Right cardiac atrium (tissue), 5 donors: ENCODE measurements at places on chromosomes 12 and 14. TPM values are rescaled to one million over a fixed set of nuclear protein-coding genes. Genes with fewer than 3 reads are reported as not detected.

MCRS1 gene
- 115 TPM for total RNA-seq

GRCh38 chr12:89185889-89186288 lies 166.4 kb downstream of the DUSP6 start:
- DNase-seq, result no peak

RTN1 gene
- 2.8 TPM for total RNA-seq

- no peak for DNase-seq
Measured at GRCh38 chr12:108516511-108517275, 1.6 kb downstream of the FICD start.

DNA sequence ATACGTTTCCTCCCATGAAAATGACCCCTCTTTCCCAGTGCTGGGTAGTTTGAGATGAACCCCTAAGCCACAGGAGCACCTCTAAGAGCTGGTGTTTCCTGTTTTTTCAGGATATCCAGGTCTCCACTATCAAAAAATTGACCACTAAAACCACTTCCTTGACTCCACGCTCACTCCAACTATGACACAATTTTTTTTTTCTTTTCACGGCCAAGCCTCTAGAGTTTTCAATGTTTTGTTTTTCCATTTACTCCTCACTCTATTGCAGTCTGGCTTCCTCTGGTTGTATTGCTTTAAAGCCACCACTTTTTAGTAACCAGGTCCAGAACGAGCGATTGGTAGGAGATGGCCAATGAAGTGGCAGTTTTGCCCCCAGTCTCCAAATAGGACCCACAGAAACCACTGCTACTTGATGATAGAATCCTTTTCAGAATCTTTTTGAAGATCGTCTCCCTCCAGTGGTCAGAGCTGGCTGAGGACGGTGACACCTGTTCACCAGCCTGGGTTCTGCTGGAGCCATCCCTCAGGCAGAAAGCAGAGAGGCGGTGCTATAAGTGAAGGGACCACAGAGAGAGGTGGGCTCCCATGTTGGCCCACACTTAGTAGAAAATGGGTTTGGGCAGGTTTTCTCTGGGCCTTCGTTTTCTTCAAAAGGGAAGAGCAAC lies 454.4 kb downstream of the VRK1 start:
- DNase-seq, result no peak

DNA sequence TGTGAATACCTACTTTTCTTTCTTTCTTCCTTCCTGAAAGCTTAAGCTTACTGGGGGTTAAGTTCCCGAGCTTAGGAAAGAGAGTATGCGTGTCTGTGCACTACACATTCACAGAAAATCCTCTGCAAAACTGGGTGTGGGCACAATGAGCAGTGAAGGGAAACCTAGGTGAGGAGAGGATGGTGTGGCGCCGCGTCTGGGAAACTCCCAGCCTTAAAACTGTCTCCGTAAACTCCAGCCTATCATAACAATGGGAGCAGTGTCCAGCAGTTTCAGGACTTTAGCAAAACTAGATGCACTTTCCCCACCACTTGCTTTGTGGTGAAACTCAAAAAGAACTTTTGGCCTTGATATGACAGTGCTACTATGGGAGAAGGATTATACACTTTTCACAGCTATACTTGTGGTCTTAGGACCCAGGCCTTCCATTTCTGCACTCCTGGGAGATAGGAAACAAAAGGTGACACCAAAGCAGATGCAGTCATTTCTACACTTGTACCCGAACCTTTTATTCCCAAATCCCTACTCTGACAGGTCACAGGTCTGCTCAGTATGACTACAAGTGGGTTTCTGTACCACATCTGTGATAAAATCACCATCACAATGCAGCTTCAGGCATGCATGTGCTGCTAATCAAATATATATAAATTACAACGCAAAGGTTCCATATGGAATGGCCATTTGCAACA lies 10.4 kb downstream of the AKAP5 start:
- DNase-seq, result no peak

- DNase-seq, result no peak
Measured at GRCh38 chr12:65619018-65619417, 205.3 kb upstream of the HMGA2 start.

ZNF839 gene
- total RNA-seq, result 5.8 TPM

DNA sequence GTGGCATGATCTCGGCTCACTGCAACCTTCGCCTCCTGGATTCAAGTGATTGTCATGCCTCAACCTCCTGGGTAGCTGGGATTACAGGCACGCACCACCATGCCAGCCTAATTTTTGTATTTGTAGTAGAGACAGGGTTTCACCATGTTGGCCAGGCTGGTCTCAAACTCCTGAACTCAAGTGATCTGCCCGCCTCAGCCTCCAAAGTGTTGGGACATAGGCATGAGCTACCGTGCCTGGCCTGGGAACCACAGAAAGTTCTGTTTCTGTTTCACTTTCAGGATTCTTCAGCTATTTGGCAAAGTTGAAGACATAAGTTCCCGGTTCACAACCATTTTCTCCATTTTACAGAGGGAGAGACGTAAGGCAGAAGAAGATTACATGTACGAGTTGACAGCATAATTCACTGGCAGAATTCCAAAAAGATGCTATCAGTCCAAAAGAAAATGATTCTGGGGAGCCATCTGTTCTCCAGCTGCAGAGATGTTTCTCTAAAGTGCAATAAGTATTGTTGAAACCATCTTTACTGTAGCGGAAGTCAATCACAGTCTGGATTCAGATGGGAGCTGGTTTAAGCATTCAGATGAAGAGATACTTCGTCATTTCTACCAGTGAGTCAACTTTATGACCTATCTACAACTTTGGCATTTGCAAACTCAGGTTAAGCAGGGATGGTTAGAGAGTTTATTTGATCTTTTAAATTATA lies 8.1 kb upstream of the RNF34 start:
- no peak for DNase-seq

- no peak for DNase-seq
Measured at GRCh38 chr12:93573552-93574223, 1.2 kb downstream of the SOCS2 start.

RHEBL1 gene
- total RNA-seq, result not detected

LRP1-AS gene
- total RNA-seq, result not detected

GRCh38 chr14:80390906-80391305 lies 179.6 kb upstream of the DIO2 start:
- no peak for DNase-seq

DNA sequence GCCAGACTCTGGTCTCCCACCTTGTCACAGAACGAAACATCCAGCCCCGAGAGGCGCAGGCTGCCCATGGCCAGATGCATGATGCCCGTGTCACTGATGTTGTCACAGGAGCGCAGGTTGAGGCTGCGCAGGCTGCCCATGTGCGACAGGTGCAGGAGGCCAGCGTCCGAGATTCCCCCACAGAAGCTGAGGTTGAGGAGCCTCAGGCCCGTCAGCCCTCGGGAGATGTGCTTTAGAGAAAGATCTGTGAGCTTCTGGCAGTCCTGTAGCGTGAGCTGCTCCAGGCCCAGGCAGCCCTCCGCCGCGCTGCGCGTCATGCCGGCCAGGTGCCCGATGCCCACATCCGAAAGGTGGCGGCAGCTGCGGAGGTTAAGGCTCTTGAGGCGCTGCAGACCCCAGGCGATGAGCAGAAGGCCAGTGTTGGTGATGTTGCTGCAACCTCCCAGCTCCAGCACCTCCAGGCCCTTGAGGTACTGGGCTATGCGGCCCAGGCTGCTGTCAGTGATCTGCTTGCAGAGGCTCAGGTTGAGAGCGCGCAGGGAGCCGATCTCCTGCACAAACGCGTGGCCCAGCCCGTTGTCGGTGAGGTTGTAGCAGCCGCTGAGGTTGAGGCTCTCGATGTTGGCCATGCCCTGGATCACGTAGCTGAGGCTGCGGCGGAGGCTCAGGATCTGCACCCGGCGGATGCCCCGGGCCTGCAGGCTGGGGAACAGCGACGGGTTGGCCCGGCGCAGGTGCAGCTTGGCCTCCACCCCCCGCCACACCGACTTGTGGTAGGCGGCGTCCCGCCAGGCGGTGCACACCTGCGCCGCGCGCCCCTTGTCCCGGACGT lies 991 bp downstream of the FBXL14 start:
- DNase-seq, result no peak

DNA sequence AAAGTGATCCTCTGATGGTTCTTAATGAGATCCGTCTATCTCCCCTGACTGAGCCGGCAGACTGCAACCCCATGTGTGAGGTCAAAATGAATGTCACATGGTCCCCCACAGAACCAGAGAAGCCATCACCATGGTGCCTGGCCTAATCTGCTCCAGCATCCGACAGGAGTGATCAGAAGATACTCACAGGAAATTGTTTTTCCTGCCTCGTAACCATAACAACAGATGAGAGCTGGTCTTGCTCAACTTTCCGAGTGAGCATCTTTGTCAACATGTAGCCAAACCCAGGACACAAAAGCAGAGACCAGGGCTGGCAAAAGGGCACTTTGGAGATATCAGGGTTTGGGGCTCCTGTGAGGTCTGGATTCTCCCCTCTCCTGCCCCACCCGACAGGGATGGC lies 72.1 kb upstream of the C14orf180 start:
- no peak for DNase-seq

DNA sequence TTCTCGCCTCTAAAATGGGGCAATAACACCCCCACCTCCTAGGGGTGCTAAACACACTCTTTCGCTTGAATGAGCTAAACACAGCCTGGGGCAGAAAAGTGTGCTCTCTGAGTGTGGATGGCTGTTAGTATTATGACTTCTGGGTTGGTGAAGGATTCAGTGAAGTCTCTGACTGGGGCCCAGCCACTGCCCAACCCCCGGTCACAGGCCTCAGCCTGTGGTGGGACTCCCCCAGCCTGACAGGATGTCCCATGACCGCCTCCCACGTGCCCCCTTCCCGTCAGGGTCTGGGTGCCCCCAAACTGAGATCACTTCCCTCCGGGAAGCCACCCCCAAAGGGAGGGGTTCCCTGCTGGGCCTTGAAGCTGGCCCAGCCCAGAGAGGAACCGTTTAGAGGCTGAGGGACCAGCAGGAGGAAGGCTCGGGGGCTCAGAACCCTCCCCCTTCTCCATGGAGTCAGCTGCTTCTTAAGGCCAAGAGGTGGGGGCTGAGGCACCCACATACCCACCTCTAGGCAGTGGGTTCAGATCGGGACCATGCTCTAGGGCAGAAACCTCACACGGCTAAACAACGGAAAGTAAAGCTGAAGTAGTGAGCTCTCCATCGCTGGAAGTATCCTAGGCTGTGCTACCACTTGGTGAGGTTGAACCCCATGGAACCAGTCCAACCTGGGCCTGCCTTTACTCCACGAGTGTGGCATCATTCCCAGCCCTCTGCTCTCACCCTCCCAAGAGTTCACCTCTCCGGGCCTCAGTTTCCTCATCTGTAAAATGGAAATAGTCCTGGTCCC lies 13.8 kb downstream of the DTX1 start:
- DNase-seq, result peak; percentile 75

GRCh38 chr12:121038861-121039668 lies at the start of gene OASL:
Gene OASL, minus strand, starts transcription at chr12:121039246. Its CDS starts 275 bp downstream, at chr12:121038971.
- DNase-seq, result peak; percentile 44

GRCh38 chr12:65685514-65685913 lies 138.8 kb upstream of the HMGA2 start:
- DNase-seq, result no peak

CLEC1A gene
- 4.1 TPM for total RNA-seq

DNA sequence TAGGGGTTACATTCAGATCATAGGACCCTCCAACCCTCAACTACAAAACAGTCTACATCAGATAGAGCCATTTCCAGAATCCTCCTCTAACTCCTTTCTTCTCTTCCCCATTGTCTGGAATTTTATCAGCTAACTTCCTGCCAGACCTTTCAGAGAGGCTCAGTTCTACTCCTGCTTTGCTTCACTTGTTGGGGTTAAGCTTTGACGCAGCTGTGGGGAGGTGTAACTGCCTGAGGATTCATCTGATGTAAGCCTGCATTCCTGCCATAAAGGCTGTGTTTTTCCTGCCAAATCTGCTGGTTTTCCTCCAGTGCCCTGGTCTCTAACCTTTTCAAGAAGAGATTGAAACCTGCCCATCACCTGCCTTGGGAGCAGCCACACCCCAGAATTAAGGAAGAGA lies 16.9 kb downstream of the DHRS2 start:
- no peak for DNase-seq

- no peak for DNase-seq
Measured at GRCh38 chr14:103897075-103897947, 30.9 kb upstream of the TDRD9 start.

- no peak for DNase-seq
Measured at GRCh38 chr14:105026802-105027563, 6.1 kb upstream of the CDCA4 start.

SRRM4 gene
- total RNA-seq, result 0.60 TPM

DNA sequence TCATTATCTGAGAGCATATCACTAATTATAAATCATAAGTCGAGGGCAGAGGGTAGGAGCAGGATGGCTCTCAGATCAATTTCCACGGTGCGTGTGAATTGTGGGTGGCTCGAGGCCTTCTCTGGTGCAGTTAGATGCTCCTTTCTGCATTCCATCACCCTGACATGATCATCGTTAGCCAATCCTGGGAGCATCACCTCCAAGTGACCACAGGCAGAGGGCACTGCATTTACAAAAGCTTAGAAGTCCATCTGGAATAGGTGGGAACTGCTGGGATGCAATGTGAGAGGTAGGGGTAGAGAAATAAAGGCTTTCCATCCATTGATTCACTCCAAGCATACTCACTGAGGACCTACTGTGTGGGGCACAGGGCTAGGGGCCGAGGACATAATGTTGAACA lies 538.2 kb upstream of the TBX3 start:
- no peak for DNase-seq
